ENCODE measurements at places on chromosomes 7 and 10. TPM values are rescaled to one million over a fixed set of nuclear protein-coding genes. Genes with fewer than 3 reads are reported as not detected.
A peak's percentile ranks its signal among the peaks of the same experiment; 100 is the strongest.

Gene SLC16A9
- total RNA-seq = 6.5 TPM

Gene LOXL4
- 5.0 TPM for total RNA-seq

Gene CFAP70
- total RNA-seq = 3.4 TPM

Gene PTF1A
- total RNA-seq = not detected

Gene MINDY4
- 5.2 TPM for total RNA-seq

Gene OR6V1
- not detected for total RNA-seq

GRCh38 chr7:131544449-131545301, 11.8 kb downstream of the PODXL start:
- no peak for DNase-seq

DNA sequence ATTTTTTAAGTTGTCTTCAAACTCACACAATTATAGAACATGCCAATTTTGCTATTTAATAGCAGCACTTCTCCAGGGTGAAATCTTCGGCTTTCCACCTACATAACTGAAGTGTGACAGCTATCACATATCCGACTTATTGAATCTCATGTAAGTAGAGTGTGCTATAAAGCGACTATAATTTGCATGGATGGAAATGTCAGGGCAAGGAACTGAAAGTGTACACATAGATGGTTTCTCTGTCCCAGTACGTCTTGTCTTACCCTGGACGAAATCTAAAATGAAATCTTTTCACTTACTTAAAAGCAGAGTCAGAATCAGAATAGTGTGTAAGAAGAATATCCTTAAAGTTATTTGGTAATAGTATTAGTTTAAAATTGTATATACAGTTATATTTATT, 132.3 kb downstream of the THSD7A start:
- DNase-seq = no peak

- DNase-seq = no peak
Measured at GRCh38 chr10:99875473-99875872, 93.0 kb downstream of the ABCC2 start.

DNA sequence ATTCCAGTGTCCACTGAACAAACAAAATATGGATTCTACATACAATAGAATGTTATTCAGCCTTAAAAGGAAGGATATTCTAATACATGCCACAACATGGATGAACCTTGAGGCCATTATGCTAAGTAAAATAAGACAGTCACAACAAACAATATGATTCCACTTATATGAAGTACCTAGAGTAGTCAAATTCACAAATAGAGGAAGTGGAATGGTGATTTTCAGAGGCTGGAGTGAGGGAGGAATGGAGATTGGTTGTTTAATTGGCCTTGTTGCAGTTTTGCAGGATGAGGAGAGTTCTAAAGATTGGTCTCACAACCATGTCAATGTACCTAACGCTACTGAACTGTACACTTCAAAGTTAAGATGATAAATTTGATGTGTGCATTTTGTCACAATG, 119.6 kb downstream of the CHN2 start:
- DNase-seq = no peak

GRCh38 chr7:50308532-50309385, 4.2 kb downstream of the IKZF1 start:
- DNase-seq = no peak

DNA sequence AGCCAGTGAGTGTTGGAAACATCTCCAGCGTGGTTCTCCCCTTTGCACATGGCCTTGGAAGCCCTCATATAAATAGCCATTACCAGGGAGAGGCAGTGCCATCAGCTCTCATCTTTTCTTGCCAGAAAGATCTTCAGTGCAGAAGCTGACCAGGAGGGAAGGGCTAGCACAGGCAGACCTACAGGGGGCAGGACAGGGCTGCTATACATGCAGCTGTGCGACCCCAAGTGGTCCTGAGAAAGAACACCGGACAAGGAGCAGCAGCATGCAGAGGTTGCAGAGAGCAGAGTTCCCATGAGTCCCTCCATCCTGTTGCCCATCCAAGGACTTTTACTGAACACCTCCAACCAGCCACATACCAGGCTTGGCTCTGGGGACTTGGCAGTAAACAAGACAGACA, 17.1 kb downstream of the GRID1 start:
- no peak for DNase-seq

GRCh38 chr10:117684046-117684610, 141.6 kb downstream of the EMX2 start:
- no peak for DNase-seq

DNA sequence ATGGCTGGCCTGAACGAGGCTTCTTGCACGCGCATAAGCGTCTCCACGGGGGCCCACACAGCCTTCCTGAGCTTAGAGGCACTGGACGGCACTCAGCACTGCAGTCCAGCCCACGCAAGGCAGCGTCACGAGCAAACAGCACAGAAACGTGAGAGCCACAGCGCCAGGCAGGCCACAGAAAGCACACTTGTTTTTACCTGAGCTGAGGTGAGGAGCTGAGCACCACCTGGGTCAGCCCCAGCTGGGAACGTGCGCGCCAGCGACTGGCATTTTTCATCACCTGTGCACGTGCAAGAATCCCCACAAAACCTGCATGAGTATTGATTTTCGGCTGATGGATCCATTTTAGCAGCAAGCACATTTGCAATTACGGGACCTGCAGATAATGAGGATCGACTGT, 26.7 kb downstream of the IQCE start:
- DNase-seq = no peak

- no peak for DNase-seq
Measured at GRCh38 chr10:100148353-100149211, 37.2 kb downstream of the ERLIN1 start.

- no peak for DNase-seq
Measured at GRCh38 chr7:100099452-100099851, 1.7 kb downstream of the MCM7 start.

- DNase-seq = no peak
Measured at GRCh38 chr10:3494838-3495230, 290.2 kb downstream of the KLF6 start.

DNA sequence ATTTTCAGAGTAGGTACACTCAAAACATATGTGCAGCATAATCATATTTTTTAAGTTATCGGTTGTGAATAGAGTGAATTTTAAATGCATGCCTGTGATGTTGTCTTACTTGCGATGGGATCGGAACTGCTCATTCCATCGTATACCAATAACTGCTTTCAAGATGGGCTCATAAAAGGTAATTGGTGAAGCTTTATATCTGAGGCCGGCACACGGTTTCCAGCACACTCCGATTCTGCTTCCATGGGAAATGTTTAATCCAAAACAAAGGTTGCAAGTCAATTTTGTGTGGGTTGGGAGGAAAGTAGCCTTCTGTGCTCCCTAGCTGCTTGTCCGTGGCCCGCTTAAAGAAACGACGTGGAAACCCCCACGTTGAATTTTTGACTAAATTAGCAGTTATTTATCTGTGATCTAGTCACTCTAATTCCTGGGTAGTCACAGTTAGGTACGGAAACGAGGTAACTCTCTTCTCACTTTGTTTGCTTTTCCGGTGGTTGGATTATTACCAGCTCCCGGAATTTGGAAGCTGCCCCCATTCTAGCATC, 10.1 kb upstream of the CELF2 start:
- no peak for DNase-seq

- DNase-seq = no peak
Measured at GRCh38 chr10:93452143-93452542, 30.0 kb downstream of the MYOF start.

GRCh38 chr10:80894797-80895467, 357.2 kb downstream of the SH2D4B start:
- no peak for DNase-seq

DNA sequence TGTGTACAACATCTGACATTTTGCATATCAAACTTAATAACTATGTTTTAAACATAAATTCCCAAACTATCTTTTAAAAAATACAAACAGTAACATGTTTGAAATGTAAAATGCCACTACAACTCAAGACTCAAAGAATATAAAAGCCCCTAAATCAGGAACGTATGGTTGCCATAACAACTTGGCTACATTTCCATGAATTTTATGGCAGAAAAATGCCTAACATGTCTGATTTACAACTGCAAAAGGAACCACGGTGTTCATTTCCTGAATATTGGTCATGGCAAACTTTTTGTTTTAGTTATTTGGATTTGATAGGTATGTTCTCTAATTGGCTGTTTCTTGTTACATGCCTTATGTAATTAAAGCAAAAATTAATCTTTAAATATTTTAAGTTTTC, 2.0 kb downstream of the SOSTDC1 start:
- peak; percentile 71 for DNase-seq

GRCh38 chr7:146076344-146076743, 40.3 kb upstream of the CNTNAP2 start:
- no peak for DNase-seq

DNA sequence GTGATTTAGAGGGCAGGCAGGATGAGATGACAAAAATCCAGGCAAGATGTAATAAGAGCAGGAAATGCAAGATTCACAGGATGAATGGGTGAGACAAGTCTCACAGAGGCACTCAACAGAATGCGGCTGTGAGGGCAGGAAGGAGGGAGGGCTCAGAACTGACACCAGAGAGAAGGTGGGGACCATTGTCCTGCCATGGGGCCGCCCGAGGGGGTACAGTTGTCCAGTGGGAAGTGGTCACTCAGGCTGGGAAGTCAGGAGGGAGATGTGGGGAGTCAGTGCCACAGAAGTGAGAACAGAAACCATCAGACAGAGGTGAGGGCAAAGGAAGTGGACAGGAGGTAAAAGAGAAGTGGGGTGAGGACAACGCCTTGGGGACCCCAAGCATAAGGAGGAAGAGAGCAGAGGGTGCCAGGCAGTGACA, 8.9 kb downstream of the HIP1 start:
- no peak for DNase-seq

- DNase-seq = no peak
Measured at GRCh38 chr7:1275451-1276381, 43.0 kb downstream of the UNCX start.

GRCh38 chr7:50706469-50706937, 76.2 kb downstream of the GRB10 start:
- no peak for DNase-seq

Data from skin of body (tissue), 3 donors.